ENCODE measurements at places on chromosomes 16 and 17.

DNA sequence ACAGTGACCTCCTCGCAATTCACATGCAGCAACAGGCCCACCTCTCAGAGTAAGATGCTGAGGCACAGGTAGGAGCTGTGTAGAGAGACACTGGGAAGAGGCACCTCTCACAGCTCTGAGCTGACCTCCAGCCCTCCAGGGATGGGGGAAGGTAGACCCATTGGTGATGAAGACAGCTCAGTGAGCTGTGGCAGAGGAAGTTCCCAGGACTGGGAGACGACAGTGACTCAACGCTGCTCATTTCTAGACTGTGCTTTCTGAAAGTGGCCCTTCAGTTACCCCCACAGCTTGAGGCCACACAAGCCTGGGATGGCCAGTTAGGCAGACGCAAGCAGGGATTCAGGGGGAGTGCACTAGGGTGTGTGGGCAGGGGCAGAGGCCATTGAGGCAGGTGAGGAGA, 2073.2 kb downstream of the TP53TG3F start:
- DNase-seq, result no peak

DNA sequence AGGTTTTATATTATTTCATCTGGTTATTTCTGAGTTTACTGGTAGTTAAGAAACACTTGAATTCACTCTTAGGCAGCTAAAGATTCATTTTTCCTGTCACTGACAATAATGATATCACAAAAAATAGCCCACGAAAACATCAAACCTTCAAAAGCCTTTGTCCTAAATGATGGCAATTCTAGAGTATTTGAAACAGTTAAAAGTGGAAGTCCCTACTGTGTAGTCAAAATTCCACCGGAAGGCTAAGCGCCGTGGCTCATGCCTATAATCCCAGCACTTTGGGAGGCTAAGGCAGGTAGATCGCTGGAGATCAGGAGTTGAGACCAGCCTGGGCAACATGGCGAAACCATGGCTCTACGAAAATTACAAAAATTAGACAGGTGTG, 103.5 kb downstream of the HIC1 start:
- no peak for DNase-seq

GRCh38 chr17:48530887-48531272, at the start of gene HOXB1:
TSS of gene HOXB1 (minus strand) at chr17:48531011. CDS start at chr17:48530904, 107 bp downstream.
- DNase-seq, result no peak

DNA sequence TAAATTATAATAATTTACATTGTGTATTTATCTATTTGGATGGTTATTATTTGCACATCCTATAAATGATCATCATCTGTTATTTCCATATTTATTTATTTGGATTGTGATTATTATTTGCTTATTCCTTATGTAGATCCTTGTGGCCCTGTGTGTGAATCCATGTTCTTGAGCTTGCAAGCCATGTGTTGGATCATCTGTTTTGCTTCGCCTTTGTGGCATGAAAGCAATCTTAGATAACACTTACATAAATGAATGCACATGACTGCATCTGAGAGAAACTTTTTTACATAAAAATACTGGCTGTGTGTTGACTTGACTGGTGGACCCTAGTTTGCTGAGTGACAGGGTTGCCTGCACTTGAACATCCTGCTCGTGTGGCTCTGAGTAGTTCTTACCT, 1024.5 kb upstream of the RBFOX1 start:
- DNase-seq, result no peak

GRCh38 chr16:78490847-78491246, 391.4 kb downstream of the WWOX start:
- DNase-seq, result no peak

DNA sequence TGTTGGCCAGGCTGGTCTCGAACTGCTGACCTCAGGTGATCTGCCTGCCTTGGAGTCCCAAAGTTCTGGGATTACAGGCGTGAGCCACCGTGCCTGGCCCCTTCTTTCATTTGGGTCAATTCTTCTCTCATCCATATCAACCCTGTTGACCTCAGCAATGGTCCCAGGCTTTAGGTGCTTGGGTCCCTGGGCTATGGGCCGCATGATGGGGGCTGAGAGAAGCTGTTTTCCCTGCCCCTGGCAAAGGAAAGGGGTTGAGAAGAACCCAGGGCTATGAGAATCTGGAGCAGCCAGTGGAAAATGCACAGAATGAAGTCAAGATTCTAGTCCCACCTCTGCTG, 90.2 kb upstream of the TOB1 start:
- DNase-seq, result no peak

- DNase-seq, result no peak
Observed at GRCh38 chr17:76353004-76353598, 615 bp downstream of the PRPSAP1 start.

DNA sequence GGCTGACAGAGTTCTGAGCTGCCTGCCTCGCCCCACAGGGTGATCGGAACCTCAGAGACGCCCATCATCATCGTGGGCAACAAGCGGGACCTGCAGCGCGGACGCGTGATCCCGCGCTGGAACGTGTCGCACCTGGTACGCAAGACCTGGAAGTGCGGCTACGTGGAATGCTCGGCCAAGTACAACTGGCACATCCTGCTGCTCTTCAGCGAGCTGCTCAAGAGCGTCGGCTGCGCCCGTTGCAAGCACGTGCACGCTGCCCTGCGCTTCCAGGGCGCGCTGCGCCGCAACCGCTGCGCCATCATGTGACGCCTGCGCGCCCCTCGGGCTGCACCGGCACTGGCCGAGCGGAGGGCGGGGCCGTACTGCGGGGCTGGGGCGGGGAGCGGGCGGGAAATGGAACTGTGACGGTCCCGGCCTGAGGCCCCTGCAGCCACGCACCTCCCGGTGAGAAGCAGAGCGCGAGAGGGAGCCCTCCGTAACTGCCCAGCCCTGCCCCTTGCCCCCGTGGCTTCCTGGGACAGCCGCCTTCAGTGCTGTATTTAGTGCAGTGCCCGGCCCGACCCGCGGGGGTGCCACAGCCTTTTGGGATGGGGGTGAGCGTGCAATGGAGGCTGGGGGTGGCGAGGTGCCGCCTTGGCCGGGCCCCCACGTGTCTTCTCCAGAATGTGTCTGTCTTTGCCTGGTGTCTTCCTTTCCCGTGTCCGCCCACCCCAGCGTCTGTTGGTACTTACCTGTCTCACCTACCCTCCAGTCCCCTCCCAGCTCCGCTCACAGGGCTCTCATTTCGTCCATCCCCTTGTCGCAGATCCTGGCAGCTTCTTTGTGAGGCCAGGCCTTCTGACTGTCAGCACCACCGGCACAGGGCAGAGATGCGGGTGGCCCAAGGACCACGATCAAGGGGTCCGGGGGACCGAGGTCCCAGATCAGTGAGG, 9.8 kb downstream of the RASL10B start:
- DNase-seq, result no peak

DNA sequence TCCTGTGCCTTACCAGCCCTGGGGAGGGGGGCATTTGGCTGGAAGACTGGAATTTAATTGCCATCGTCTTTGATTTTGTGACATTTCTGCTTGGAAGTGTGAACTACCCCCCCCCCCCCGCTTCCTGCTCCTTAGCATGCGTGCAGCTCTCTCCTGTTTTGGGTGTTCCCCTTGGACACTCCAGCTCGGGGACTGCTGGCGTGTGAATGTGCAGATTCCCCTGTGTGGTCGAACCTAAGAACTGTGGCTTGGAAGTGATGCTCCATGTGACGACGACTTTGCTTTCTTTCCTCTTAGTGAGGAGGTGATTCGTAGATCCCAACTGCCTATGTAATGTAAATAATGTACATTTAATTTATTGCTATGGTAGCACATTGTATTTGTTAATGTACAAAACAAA, 26.1 kb downstream of the OR1D5 start:
- DNase-seq, result no peak

GRCh38 chr17:6453279-6454024, 9.2 kb downstream of the PIMREG start:
- no peak for DNase-seq

DNA sequence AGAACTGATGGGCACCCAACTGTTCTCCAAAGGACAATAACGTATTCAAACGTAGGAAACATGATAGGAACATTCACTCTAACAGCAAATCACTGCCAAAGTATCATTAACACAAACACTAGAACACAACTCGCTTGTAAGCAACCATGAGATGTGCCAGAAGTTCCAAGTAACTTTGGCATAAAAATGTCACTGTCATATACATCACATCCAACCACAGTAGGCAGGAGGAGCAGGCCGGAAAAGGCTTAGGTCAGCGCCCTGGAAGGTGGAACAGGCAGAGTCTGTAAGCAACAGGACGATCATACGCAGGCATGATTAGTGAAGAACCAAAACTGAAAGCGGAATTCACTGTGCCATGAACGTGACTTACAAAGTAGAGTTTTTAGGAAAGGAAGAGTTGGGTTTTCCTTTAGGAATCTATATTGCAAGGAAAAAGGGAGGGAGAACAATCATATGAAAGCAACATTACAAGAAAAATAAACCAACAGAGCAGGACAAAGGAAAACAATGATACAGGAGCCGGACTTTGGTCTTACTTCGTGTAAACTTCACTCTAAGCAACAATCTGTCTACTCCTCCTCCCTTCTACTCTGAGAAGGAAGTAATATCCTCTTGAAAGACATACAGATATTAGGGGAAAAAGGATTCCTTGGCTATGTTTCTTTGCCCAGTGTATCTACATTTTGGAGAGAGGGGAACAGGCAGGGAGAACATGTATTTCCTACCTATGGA, 52.3 kb downstream of the YWHAE start:
- DNase-seq, result no peak

DNA sequence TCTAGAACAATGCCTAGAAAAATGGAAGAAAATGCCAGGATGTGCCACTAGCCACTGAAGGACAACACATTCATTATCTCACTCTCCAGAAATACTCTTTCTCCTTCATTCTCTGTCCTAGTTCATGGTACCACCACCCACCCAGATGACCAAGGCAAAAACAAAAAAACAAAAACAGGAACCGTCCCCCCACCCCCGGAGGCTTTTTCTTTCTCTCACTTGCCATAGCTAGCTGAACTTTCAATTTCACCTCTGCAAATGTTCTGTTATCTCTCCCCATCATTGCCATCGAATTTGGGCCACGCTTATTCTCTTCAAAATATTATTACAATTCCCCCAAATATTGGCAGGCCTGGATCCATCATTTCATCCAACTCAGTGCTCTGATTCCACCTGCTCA, 49.0 kb downstream of the SOX9 start:
- DNase-seq, result no peak

DNA sequence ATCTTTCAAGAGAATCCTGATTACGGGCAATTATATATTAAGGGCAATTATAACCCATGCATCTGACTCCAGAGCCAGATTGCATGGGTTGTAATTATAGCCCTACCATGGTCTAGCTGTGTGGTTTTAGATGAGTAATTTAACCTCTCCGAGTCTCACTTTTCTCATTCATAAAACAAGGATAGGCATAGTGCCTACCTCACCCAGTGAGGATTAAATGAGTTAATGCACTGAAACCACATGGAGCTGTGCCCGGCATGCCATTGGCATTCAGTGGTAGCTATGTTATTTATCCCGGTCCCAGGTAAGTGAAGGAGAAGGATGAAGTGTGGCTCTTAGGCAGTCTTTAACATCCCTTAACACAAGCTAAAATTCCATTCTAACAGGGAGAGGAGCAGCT, 6.3 kb downstream of the SNX20 start:
- DNase-seq, result no peak

- no peak for DNase-seq
Observed at GRCh38 chr17:37737081-37737480, 7.8 kb downstream of the HNF1B start.

DNA sequence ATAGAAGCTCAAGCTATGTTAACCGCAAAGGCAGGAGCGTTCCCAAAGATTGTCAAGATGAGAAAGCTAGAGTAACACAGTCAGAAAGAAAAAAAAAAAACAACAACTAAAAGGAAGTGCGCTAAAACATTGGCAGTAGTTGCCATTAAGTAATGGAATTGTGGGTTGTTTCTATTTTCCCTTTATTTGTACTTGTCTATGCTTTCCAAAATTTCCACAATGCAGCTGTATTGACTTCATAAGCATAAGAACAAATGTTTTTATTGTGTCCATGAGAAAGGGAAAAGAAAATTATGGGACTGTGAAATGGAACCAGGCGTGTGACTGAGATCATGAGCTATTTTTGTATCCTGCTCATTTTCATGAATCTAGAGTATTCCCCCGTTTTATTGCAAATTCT, 153.4 kb downstream of the TMEM114 start:
- no peak for DNase-seq

DNA sequence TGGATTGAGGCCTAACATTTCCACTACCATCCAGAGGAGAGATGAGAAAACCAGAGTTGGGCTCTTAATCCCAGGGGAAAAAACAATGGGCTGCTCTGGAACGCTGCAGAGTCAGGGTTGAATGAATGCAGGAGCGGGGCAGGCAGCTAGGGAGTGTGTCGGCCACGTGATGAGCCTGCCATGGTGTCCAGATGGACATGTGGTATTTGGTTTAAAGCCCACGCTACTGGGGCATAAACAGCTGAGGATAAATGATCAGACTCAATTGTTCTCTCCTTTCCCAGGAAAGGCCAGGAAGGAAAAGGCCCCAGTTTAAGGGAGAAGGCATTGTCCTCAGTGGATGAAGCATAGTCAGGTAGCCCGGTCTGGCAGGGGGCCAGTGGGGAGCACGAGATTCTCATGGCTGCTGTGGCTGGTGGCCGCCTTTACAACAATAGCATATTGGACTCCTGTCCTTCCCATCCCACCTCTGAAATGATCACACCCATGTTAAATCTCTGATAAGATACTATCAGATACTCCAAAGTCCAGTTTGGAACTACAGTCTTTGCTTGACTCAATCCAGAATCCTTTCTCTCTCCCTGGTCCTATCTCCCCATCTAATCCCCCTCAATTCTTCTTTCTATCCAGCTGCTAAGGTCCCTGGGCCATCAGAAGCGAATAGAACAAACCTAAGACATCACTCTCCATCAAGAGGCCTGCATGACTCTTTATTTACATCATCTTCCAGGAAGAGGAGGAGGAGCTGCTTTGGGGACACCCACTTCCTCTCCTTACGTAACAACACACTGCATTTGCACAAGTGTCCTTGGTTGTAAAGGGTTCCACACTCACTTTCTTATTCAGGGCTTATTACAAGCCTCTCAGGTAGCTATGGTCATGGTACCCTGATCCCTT, 20.4 kb downstream of the CA4 start:
- DNase-seq, result no peak

DNA sequence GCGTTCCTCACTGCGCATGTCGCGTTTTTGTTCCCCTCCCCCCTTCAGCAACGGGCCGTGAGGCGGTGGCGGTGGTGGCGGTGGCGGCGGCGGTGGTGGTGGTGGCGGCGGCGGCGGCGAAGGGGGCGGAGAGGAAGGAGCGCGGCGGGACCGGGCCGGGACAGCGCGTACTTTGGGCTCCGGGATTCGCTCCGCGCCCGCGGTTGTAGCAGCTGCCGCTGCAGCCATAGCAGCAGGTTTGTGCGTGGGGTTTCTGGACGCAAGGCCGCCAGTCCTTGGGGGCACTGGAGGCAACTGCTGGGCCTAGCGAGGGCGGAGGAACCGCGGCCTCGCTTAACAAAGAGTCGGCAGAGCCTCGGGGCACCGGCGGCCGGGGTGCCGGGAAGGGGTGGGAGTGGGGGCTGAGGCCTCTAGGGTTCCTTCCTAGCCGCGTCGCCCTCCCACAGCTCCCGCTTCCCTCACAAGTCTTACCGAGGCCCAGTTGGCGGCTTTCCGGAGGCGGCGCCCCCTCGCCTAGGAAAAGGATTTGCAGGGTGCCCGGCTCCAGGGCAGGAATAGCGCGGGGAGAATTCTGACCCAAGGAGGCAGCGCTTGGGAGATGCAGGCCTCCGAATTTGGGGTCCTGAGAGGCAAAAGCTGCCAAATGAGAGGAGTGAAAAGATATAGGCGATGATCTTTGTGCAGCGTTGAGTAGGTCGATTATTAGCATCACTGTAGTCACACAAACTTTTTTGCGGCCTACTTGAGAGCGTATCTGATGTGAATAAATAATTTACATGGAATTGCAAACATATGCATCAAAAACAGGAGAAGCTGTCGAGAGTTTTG, at the start of gene DDX42:
TSS of gene DDX42 (plus strand) at position 30 of the 828 bp plus-strand sequence. CDS start 12,880 bp downstream, outside the sequence.
- no peak for DNase-seq
